ENCODE measurements at places on chromosomes 2 and 18.

DNA sequence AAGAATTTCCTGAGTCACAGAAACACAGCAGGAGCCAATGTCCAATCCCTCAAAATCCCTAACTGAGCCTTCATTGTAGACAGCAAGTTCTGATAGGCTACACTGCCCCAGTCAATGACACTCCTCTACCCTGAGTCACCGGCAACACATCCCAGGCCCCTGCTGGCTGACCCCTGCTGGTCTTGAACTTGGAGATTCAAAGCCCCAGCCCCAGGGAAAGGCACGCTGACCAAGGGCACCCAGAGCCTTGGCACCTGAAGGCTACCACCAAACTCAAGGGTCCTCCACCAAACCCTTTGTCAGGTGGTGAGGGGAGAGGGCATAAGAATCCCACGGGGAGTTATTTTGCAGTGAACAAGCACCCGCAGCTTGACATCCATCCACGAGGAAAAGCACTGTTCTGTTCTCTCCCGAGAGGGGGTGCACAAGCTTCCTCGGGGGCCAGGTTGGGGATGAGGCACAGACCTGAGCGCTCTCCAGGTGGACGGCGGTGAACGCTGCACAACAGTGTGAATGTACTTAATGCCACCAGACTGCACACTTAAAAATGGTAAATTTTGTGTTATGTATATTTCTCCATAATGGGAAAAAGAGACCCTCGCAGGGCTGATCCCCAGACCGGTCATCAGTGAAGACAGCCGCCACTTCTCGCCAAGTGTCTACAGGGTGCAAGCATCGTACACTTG, 46.9 kb downstream of the TFCP2L1 start:
- no peak for DNase-seq

DNA sequence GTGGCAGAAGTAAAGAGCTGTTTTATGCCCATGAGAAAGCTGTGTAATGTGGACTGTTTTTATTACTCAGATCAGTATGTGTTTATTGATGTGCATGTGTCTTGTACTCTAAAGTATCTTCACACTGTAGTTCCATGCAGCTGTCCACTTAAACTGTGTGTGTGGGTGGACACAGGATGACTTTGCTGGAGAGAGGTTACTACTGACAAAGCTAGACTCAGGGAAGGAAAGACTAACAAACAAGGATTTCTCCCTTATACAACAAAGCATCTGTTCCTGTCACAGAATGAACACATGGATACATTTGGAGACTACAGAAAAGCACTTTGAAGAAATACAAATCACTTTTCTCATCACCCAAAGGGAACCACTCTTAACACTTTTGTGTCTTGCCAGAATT, 10.0 kb downstream of the FHOD3 start:
- DNase-seq, result no peak

- DNase-seq, result no peak
Measured at GRCh38 chr2:6644261-6644660, 221.4 kb downstream of the CMPK2 start.

DNA sequence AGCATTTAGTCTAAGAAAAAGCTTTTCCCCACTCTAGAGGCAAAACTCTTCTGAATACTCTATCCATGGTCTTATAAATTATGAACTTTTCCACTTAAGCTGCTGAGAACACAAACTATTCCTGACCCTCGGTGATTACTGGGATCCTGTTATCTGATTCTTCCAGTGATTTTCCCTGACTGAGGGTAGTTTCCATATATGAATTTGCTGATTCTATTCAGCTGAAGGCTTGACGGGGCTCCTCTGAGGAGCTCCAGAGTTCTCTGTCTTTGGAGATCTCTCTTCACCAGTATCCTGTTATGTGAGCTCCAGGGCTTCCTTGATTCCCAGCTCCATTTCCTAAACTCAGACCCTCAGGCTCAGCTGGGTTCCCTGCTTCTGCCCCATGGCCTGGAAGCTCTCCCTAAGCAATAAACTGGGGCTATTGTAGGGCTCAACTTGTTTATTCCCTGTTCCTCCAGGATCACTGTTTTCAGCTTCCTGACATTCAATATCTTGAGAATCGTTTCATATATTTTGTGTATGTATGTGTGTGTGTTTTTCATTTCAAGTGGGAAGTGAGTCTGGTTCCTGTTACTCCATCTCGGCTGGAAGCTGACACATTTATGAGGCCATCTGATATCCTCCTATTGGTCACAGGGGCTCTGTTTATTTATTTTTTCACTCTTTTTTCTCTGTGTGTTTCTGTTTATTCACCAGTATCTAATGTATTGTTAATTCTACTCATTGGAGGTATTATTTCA, 78.2 kb downstream of the ARHGAP28 start:
- DNase-seq, result no peak

DNA sequence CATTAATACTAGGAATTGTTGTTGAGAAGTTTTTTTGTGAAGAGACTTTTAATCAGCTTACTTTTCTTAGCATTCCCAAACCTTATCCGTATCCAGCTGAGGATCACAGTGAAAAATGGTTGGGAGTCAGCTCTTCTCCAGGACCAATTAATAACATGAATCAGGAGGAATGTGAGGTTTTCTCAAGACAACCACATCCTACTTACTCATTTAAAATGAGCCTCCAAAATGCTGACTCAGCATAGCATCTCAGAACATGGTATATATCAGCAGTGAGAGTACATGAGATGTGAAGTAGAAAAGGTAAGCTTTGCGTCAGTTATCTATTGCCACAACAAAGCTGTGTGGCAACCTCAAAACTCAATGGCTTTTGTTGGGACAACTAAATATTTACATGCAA, 140.3 kb downstream of the NRP2 start:
- DNase-seq, result no peak

- DNase-seq, result no peak
Measured at GRCh38 chr2:6967301-6967700, 50.1 kb downstream of the RNF144A start.

- no peak for DNase-seq
Measured at GRCh38 chr18:70920840-70921374, 632.1 kb downstream of the SOCS6 start.
